Bronchus fibroblast of lung (primary cell): ENCODE measurements at places on chromosomes 16 and 17. TPM values are rescaled to one million over a fixed set of nuclear protein-coding genes. Genes with fewer than 3 reads are reported as not detected.

Gene ST6GALNAC1
- total RNA-seq = not detected in 2 replicates

Gene TPSD1
- total RNA-seq = not detected in 2 replicates

Gene ZFHX3
- total RNA-seq = 2.8 and 3.0 TPM in 2 replicates

Gene ARHGDIG
- total RNA-seq = not detected in 2 replicates

Gene SHISA9
- not detected in 2 replicates for total RNA-seq

Gene ZG16
- total RNA-seq = not detected in 2 replicates

Gene KAT2A
- 9.8 and 14.6 TPM in 2 replicates for total RNA-seq

Gene MYH8
- not detected in 2 replicates for total RNA-seq

Gene SNAI3
- total RNA-seq = under 0.01 and 0.45 TPM in 2 replicates

Gene PPP1R27
- total RNA-seq = not detected in 2 replicates

Gene KLHL36
- total RNA-seq = 30.8 and 31.8 TPM in 2 replicates

Gene MT1A
- total RNA-seq = 23.9 and 27.7 TPM in 2 replicates
